MCF 10A (cell line): ENCODE measurements at places on chromosomes 1 and 21. TPM values are rescaled to one million over a fixed set of nuclear protein-coding genes. Genes with fewer than 3 reads are reported as not detected.

GRCh38 chr1:108511764-108512163, 48.1 kb upstream of the EEIG2 start:
- no peak for DNase-seq
- H3K4me1 ChIP-seq: no peaks in the 10 kb centered on the region
- peaks cover 9% of the 10 kb centered on the region for H3K27me3 ChIP-seq
- H3K27ac ChIP-seq: no peak overlapping the region
- no peak overlapping the region for H3K4me3 ChIP-seq
- no peaks in the 10 kb centered on the region for H3K36me3 ChIP-seq

DNA sequence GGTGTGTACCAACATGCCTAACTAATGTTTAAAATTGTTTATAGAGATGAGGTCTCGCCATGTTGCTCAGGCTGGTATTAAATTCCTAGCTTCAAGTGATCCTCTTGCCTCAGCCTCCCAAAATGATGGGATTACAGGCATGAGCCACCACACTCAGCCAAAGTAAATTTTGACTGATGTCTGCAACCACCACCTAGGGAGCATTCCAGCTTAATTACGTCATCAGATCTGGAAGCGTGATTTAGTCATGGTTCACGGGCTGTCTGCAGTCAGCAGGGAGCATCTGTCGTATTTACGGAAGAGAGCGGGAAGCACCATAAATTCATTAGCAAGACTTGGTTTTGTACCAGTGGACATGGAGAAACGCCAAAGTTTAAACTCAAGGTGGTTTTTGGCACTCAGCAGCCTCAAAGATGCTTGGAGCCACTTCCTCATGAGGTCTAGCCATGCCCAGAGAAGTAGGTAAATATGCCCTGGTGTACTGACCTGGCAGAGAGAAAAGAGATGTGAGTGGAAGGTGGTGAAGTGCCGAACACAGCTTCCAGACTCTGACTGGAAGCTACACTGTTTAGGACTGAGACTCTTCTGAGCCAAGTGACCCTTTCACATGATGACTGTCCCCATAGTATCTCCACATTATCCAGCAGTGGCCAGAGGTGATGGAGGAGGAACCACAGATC, 60.8 kb upstream of the SLC35F3 start:
- H3K4me1 ChIP-seq: no peaks in the 10 kb centered on the region
- no peaks in the 10 kb centered on the region for H3K27me3 ChIP-seq
- DNase-seq: peak; percentile 78
- no peak overlapping the region for H3K4me3 ChIP-seq
- no peak overlapping the region for H3K27ac ChIP-seq

The FLG2 gene
- not detected in 2 replicates for total RNA-seq

DNA sequence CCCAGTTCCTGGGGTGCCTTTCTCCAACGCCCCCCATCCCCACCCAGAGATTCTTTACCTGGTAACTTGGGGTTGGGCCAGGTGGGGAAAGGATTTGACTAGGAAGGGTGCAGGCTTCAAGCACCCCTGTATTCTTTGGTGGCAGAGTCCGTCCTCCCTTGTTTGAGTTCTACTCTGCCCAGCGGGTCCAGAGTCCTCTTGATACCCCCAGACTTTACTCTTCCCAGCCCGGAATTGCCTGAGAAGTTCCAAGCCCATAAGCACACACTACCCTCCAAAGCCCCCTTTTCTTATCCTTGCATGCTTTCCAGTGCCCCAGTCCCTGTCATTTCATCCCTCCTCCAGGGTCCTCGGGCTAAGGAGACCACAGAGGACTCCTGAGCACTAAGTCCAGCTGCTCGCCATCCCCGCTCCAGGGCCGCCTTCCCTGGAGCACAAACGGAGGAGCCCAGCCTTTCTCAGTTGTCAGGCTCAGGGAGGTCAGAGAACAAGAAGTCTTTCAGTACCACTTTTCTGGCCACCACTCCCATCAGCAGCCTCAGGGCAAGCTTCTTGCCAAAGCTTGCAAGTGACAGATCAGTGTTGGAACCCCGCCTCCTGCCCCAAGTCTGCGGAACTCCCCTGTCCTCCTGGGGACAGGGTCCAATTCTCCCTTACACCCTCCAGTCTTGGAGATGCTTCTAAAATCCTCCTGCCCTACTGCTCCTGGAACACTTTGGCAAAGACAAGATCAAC, 12.2 kb downstream of the SLC45A3 start:
- H3K36me3 ChIP-seq: peaks cover 7% of the 10 kb centered on the region
- peaks cover 28% of the 10 kb centered on the region for H3K4me1 ChIP-seq
- no peaks in the 10 kb centered on the region for H3K27me3 ChIP-seq
- H3K27ac ChIP-seq: peak overlapping the region; percentile 36
- DNase-seq: no peak
- no peak overlapping the region for H3K4me3 ChIP-seq

The LCE1B gene
- total RNA-seq: 1.3 and 2.0 TPM in 2 replicates

DNA sequence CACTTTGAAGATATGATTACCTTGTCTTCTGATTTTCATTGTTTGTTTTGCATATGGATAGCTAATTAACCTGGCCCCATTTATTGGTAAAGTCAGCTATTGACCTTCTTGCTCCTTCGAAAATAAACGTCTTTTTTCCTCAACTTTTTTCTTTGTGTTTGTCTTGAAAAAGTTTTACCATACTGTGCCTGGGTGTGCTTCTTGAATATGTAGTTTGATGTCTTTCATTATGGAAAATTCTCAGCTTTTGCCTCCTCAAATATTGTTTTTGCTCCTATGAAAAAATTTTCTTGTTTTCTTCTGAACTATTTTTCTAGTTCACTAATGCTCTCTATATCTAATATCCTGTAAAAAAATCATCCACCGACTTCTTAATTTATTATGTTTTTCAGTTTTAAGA, 25.0 kb downstream of the LHX8 start:
- H3K27me3 ChIP-seq: peaks cover 24% of the 10 kb centered on the region
- no peak overlapping the region for H3K27ac ChIP-seq
- DNase-seq: no peak
- no peak overlapping the region for H3K4me3 ChIP-seq
- H3K36me3 ChIP-seq: no peaks in the 10 kb centered on the region

The ZFP69B gene
- total RNA-seq: 6.0 and 8.9 TPM in 2 replicates

The FHAD1 gene
- total RNA-seq: not detected in 2 replicates

DNA sequence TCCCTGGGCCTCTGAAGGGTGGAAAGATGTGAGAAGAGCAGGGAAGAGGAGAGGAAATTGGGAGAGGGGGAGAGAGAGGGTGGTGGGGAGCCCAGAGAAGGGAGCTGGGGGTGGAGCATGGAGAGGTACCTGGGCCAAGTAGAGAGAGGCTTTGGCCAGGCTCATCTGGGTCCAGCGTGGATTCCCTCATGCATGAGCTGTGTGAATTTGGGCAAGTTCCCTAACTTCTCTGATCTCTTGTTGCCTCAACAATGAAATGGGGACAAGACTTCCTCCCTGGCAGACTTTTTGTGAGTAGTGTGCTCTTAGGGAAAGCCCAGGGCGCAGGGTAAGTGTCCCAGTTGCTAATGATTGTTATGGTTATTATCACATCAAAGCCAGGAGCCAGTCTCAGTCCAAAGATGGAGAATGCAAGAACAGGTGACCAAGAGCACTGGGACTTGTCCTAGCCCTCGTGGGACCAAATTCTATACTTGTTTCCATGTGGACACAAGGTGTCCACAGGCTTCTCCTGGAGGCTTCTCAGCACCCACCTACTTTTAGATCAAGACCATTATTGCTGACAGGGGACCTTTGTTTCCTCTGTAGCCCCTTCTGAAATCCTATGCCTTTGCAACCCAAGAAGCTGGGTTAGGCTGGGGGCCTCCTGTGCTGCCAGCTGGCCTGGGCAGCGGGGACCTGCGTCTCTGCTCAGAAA, 13.9 kb downstream of the IL6R start:
- peaks cover 56% of the 10 kb centered on the region for H3K36me3 ChIP-seq
- H3K4me1 ChIP-seq: peaks cover 81% of the 10 kb centered on the region
- peak overlapping the region; percentile 67 for H3K27ac ChIP-seq
- no peaks in the 10 kb centered on the region for H3K27me3 ChIP-seq

DNA sequence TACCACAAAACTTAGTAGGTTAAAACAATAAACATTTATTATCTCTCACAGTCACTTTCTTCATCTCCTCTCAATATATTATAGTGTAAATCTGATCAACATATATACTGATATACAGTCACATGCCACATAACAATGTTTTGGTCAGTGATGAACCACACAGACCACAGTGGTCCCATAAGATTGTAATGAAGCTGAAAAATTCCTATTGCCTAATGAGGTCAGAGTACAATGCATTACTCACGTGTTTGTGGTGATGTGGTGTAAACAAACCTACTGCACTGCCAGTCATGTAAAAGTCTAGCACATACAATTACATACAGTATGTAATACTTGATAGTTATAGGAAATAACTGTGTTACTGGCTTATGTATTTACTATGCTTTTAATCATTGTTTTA, 30.1 kb downstream of the OLFML3 start:
- no peak overlapping the region for H3K4me3 ChIP-seq
- H3K27me3 ChIP-seq: no peaks in the 10 kb centered on the region
- peaks cover 6% of the 10 kb centered on the region for H3K4me1 ChIP-seq

The KRTAP19-3 gene
- not detected in 2 replicates for total RNA-seq

The MRPL39 gene
- 29.2 and 37.1 TPM in 2 replicates for total RNA-seq

The SPRR3 gene
- total RNA-seq: not detected in 2 replicates
